ENCODE measurements at places on chromosomes 2 and 18.

- no peak for DNase-seq
Measured at GRCh38 chr18:22475426-22476100, 57.8 kb upstream of the CTAGE1 start.

GRCh38 chr2:67221266-67221665 is 175.9 kb upstream of the ETAA1 start:
- DNase-seq = peak; percentile 47

- DNase-seq = no peak
Measured at GRCh38 chr18:10003866-10004265, 90.0 kb downstream of the VAPA start.

GRCh38 chr2:52312486-52312885 is 1280.6 kb upstream of the NRXN1 start:
- DNase-seq = no peak

DNA sequence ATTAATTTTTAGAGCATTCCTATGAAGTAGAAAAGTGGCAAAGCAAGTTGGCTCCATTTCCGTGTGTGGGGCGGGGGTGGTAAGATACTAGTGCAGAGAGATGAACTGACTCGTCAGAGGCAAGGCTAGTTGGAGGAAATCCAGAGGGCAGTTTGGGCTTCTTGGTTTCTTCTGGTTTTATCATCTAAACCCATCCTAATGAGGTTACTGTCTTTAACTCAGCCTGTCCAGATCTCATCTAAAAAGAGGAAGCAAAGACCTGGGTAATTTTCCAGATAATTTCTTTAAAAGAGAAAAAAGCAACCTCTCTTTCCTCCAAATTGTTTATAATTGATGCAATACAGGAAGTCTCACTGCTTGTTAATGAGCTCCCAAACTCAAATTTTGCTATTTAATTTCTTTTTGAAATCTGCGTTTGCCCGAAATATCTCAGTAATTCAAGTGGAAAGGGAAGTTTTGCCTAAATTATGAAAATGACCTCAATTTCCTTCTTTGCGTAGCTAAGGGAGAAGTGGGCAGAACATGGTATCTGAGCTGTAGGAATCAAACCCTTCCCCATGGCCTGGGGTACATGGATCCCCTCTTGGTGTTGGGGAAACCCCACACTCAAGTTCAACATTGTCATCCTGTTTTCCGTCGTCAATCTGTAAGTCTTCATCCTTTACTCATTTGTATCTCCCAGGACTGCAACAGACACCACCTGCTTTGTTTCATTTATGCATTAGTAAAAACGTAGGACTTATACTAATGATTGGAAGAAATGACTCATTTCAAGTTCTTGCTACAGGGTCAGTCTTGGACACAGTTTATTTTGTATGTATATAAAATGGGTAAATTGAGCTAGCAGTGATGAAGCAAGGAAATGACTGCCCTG is 89.1 kb upstream of the KLF7 start:
- DNase-seq = peak; percentile 68

GRCh38 chr2:171895786-171896185 is 1.7 kb upstream of the SLC25A12 start:
- no peak for DNase-seq

GRCh38 chr18:10660179-10660884 is 134.5 kb downstream of the NAPG start:
- peak; percentile 89 for DNase-seq

DNA sequence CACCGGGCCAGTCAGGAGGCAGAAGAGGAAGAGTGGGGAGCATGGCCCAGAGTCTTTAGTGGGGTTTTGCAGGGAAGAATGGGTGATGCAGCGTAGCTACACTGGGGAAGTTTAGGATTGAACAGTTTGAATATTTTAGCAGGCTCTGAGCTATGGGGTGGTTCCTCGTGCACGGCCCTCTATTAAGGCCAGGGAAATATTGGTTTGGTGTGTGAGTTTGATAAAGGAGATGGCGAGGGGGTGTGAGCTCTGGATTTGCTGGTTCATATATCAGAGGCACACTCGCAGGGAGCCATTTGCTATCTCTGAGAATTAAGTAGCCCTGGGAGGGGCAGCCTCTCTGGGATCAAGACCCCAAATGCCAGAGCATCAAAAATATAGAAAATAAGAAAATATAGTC is 50.1 kb downstream of the BOLA3 start:
- DNase-seq = no peak

DNA sequence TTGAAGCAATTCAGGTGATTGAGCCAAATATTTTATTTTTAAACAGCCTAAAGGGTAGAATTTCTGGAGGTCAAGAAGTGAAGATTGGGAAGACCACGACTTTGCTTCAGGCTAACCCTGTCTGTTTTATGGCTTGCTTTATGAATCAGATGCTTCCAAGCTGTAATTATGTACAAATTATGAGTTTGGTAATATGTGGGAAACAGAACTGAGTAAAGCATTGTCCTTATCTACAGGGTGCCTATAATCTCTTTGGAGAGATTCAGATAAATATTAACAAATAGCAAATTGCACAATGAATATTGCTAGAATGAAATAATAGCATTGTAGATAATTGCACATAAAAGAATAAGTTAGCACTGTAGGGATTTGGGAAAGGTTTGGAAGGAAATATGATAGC is 539.4 kb upstream of the CDH2 start:
- no peak for DNase-seq

DNA sequence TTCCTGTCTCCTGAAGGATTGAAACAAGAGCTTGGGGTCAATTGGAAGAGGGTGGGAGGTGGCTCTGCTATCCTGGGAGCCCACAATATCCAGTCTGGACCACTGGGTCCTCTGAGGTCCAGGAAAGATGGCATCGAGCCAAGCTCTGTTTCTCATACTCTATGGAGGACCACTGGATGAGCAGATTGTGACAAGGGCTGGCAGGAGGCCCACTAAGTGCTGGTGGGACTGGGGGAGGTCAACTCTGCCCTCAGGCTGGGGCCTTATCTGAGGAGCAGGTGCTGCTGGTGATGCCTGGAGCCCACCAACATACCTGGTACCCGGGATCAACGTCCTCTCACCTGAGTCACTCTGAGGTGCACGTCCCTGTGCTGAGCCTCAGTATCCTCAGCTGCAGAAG is 142.4 kb downstream of the NDUFA10 start:
- DNase-seq = no peak

DNA sequence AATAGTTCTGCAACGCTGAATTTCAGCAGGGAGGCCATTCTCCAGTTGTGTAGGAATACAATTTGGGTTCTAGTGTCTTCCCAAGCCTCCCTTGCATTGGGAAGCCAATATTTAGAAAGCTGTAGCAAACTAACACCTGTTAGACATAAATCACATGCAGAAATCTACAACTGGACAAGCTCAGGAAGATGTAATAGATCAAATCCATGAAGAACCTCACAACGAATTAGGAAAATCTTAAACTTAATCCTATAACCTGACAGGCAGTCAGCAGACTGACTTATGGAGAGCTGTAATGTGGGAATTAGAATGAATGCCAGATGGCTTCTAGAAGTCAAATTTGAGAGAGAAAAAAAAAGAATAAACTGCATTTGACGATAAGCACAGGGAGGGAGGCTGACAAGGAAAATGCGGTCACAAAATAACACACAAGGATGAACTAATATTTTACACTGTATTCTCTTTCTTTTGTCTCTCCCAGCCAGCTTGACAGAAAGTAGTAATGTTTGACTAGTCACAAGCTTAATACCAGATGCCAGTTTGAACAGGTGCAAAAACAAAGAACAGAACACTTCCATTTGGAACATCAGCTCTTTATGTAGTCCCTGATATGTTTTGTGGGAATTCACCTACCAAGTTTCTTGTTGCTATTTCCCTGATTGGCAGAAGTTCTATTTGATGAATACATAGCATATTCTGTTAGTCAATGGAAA is 50.8 kb upstream of the FANCL start:
- no peak for DNase-seq

- DNase-seq = peak; percentile 100
Measured at GRCh38 chr2:217890445-217890844, 112.3 kb downstream of the TNS1 start.

DNA sequence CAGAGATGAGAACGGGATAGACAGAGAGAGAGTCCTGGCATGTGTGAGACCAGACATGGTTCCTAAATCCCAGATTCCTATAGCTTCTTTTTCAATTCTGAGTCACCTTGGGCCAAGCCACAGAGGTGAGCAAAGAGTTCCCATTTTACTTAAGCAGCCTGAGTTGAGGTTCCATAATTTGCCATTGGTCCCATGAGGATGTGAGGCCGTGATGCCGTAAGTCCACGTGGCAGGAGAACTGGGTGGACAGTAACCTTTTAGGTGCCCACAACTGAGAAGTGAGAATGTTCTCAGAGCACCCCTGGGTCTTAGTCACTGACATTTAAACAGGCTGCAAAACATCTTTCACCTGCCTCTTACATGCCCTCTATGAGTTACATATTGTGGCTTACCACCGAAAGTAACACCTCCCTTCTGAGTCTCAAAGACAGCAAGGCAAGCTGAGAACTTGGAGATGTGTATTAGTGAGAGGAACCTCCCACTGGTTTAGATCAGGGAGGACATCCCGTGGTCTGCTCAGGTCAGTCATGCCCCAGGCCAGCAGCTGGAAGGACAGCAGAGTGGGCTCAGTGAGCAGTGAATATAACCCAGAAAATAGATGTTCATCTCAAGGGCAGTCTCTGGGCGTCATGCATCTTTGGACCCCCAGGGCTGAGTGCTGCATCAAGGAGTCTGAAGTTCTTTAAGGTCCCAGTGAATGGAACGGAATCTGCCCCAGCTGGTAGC is 127.9 kb upstream of the LGALSL start:
- DNase-seq = no peak

DNA sequence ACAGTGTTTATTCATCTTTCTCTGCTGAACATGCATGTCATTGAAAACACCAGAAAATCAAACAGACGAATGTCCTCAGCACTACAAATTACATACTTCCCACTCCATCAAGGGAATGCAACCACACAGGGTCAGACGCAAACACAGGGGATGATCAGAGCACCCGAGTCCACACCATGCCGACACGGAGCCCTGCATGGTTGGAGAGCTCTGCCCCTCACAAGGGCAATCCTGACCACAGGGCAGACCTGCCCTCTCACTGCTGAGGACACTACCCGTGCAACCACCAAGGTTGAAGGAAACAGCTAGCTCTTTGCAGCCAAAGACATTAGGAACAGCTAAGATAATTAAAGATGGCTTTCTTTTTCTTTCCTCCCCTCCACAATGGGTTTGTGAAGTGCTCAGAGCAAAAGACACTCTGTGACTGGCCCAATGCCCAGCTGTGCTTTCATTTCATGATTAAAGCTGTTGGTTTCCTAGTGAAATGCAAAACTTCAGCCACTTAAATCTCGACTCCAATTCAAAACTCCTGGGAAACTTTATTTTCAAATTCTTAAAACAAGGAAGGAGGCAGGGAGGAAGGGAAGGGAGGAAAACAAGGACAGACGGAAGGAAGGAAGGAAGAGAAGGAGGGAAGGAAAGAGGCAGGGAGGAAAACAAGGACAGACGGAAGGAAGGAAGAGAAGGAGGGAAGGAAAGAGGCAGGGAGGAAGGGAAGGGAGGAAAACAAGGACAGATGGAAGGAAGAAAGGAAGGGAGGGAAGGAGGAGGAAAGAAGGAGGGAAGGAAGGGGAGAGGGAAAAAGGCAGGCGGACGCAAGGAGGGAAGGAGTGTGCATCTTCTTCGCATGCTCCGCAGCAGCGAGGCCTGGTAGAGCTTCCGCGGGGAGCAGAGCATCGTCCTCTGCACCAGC is 65.8 kb downstream of the NDUFA10 start:
- peak; percentile 34 for DNase-seq

GRCh38 chr2:132438691-132439090 is 22.1 kb downstream of the GPR39 start:
- DNase-seq = peak; percentile 81

GRCh38 chr2:240133401-240133800 is 2.7 kb downstream of the COPS9 start:
- DNase-seq = no peak

GRCh38 chr2:185578322-185578721 is 160.3 kb upstream of the FSIP2 start:
- DNase-seq = no peak

GRCh38 chr18:63544017-63544416 is 1.8 kb downstream of the SERPINB12 start:
- DNase-seq = no peak

DNA sequence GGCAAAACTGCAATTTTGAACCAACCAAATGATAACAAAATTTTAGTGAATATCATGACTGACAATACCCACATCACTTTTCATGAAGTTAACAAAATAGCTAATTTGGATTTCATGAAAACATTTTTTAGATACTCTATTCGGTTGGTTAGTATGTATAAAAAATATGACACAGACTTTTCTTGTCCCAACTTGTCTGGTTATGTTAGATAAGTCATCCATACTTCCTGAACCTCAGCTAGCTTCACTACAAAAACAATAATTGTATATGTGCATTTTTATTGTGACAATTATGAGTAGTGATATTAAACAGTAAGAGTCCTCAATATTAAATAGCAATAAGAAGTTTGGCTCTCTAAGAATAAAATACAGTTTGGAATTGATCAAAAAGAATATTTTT is 408.1 kb upstream of the DSEL start:
- DNase-seq = no peak

DNA sequence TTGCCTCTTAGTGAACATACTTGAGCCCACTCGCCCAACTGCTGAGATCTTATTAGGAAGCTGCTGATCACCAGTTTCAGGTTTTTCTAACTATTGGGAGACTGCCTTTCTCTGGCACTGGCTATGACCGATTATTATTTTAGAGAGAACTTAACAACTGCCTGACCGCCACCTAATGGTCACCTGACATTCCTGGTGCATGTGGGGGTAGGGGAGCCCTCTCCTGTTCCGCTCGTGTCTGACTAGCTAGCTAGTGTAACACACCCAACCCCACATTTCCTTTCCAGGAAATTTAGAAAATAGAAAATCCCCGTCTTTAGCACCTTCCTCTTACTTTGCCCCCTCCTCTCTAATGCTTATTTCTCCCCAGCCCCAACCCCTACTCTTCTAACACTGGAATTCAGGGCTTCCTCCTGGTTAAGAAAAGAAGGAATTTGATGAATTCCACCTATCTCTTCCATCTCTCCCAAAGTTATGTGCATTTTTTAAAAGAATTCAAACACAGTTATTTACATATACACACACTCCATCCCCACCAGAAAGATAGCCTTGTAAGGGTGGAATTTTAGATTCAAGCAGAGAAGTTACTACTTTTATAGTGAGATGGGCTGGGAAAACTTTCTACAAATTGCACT is 19.4 kb upstream of the DNER start:
- DNase-seq = no peak
